Heart left ventricle (tissue), 16 donors: ENCODE measurements at places on chromosomes 5 and 9. TPM values are rescaled to one million over a fixed set of nuclear protein-coding genes. Genes with fewer than 3 reads are reported as not detected.
A peak's percentile ranks its signal among the peaks of the same experiment; 100 is the strongest.

DNA sequence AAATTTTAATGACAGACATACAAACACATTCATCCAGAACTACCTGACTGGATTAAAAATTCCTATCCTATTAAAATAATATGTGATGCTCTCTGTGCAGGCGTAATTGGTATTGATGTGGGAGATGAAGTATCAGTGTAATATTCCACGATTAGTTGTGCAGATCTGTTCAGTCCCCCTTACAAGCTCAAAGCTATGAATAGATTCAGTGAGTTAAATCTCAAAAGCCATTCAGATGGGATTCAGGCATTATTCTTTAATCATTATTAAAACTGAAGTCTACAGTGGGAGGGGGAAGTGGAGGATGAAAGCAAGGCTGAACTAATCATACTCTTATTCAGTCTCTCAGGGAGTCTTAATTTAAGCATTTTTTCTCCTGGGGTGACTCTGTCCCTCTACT lies 855.8 kb downstream of the EFNA5 start:
- DNase-seq: no peak

- DNase-seq: no peak
Measured at GRCh38 chr5:172630082-172630481, 11.0 kb upstream of the NEURL1B start.

DNA sequence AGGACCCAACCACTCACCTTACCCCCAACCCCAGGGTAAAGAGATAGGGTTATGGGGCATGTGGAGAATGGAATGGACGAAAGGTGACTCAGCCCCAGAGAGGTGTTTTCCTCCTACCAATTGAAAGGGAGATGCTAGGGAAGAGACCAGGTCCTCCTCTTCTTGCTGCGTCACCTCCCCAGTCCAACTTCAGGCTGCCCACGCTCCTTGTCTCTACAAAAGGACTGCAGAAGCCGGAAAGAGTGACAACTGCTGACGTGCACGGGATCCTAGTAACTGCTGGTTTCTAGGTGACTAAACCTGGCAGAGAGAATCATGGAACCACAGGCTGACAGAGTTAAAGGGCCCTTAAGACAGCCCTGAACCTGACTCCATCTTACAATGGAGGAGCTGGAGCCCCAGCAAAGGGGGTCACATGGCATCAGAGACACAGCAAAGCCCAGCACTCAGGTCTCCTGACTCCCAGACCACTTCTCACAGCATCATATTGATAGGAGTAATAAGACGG lies 2.2 kb downstream of the GPX3 start:
- peak; percentile 49 for DNase-seq

- DNase-seq: peak; percentile 19
Measured at GRCh38 chr5:33969572-33970452, 14.7 kb downstream of the SLC45A2 start.

DNA sequence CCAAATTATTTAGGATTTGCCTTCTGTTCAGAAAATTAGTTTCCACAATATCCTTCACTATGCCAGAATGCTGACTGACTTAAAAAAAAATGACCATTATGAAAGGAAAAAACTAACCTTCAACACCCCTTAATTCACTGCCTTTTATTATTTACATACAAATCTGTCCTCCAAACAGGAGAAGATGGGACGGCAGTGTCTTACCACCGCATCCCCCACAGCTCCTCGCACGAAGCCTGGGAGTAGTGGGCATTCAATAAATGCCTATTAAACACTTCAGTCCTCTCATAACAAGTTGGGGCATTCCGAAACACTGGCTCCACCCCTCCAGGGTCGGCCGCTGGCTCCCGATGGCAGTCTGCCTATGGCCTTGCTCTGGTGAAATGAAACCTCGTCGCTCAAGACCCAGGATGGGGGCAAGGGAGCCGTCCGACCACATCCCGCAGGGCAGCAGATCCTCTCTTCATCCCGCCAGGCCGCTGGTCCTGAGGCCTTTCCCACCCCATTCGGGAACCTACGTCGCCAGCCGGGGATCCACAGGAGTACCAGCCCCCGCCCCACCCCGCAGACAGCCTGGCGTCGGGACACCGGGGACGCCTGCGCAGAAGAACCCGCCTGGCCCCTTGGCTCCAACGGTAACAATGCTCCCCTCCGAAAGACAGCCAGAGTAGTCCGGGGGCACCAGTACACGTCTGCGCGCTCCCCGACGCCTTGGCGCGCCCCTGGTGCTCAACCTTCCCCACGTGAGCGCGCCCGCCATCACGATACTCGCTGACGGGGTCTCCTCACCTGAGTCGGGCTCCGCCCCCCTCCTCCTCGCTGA lies 613 bp downstream of the ZBTB5 start:
- peak; percentile 86 for DNase-seq

Gene PCDHGA8
- total RNA-seq: 4.7 TPM

DNA sequence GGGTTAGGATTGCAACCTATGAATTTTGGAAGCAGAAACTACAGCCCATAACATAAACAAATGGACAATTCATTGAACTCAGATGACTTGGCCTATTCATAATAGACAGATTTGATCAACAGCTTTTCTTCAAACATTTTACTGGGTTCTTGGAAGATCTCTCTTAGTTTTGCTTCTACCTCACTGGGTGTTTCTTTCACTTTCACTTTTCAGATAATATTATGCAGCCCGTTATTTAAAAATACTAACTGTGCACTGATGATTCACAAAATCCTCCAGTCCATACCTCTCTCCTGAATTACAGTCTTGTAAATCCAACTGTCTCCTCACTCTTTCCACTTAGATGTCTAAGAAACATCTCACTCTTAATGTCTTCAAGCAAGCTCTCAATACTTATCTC lies 183.5 kb upstream of the IRX1 start:
- DNase-seq: no peak
